ENCODE measurements at places on chromosomes 3 and 15.

GRCh38 chr15:63985221-63986184, 60.8 kb downstream of the DAPK2 start:
- DNase-seq = no peak

- DNase-seq = no peak
Observed at GRCh38 chr3:123837858-123838257, 46.3 kb downstream of the MYLK start.

- no peak for DNase-seq
Observed at GRCh38 chr3:46400000-46400734, 6.7 kb downstream of the CCR5AS start.

- no peak for DNase-seq
Observed at GRCh38 chr3:178685591-178685906, 149.3 kb downstream of the KCNMB2 start.

DNA sequence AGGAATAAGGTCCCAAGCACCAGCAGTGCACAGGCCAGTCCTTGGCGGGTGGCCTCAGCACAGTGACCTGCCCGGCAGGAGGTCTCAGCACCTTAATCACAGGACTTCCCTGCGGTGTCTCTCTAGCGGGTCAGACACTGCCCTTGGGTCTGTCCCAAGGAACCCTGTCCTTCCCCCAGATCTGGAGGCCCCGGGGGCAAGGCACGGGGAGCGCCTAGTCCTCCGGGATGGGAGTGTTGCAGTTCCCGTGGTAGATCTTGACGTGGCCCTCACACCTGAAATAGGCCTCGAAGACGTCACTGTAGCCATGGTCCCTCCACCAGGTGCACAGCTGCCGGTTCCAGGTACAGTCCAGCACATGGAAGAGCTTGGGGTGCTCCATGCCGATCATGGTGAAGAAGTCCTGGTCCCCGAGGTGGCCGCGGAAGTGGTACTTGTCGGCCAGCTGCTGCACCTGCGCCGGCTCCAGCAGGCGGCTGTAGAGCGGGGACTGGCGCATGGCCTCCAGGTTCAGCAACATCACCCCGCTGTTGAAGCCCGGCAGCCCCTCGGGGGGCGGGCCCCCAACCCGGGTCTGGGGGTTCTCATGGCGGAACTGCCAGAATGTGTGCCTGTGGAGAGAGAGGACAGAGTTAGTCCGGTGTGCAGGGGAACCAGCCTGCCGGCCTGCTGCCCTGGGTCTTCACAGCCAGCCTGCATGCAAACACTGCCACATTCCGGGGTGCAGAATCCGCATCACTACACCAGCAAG, 201.3 kb downstream of the XXYLT1 start:
- DNase-seq = no peak

DNA sequence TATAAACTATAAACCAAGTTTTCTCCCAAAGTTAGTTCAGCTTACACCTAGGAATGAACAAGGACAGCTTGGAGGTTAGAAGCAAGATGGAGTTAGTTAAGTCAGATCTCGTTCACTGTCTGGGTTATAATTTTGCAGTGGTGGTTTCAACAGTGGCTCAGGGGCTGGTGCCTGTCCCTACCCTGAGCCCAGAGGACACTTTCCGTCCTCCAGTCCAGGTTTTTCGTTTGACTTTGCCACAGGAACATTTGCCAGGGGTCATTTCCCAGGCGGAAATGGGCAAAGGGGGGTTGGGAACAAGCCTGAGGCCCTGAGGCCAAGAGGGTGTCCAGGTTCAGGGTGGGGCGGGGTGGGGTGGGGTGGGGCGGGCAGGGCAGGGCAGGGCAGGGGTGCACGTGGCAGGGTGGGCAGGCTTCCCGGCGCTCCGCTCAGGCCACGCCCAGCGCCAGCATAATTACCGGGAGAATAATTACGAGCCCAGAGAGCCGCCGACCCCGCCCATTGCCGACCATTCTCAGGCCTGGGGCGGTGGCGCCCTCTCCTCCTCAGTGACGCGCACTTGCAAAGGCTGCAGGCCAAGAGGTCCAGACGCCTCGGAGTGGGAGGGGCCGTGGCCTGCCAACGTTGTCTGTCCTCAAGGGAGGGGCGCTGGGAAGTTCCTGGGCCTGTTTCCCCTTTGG, 70.4 kb downstream of the KLF13 start:
- DNase-seq = no peak

DNA sequence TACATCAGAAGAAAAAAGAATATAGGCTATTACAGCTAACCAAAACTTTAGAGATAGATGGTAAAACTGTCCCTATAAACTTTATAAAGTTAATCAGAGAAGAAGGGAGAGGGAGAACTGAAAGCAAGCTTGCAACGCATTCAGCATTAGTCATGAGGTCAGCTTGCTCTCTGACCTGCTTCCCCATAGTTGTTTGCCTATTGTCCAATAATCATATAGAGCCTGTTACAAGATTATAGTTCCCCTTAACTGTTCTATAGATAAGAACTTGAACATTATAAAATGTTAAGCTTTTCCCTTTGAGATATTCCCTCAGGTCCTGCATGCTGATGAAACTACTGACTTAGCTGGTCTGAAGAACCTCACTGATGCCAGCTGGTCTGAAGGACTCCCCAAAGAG, 74.5 kb downstream of the CPNE4 start:
- peak; percentile 7 for DNase-seq

- no peak for DNase-seq
Observed at GRCh38 chr3:45922950-45923590, 20.2 kb upstream of the CXCR6 start.

GRCh38 chr15:39030291-39031070, 465.9 kb upstream of the RASGRP1 start:
- no peak for DNase-seq

DNA sequence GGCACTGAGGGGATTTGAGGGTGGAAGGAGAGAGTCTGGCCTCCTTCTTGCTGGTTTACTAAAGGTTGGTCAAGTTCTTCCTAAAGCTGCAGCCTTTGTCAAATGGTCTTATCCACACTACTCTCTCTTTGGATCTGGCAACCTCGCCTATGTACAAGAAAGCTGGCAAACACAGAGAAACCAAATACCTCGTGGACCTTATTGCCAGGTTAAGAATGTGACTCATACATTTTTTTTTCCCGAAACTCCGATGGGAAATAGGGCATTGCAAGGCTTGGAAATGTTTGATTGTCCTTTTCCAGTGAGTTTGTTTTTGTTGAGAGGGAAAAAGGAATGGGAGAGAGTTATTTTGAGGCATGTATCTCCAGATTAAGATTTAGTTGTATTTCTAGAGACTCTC, 13.9 kb downstream of the EOMES start:
- DNase-seq = no peak

DNA sequence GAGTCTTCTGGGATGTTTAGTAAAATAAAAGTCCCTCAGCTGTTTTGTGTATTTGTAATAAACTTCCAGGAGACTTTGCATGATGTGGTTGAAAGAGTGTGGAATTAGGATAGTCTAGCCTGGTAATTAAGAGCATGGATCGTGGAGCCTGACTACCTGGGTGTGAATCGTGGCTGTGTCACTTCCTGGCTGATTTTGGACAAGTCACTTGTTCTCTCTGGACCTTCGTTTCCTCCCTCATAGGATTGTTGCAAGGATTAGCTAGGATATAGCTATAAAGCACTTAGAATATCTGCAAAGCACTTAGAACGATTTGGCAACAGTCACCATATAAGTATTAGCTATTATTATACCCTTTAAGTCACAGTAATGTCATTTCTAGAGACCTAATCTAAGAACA, 40.2 kb downstream of the SLMAP start:
- DNase-seq = no peak

DNA sequence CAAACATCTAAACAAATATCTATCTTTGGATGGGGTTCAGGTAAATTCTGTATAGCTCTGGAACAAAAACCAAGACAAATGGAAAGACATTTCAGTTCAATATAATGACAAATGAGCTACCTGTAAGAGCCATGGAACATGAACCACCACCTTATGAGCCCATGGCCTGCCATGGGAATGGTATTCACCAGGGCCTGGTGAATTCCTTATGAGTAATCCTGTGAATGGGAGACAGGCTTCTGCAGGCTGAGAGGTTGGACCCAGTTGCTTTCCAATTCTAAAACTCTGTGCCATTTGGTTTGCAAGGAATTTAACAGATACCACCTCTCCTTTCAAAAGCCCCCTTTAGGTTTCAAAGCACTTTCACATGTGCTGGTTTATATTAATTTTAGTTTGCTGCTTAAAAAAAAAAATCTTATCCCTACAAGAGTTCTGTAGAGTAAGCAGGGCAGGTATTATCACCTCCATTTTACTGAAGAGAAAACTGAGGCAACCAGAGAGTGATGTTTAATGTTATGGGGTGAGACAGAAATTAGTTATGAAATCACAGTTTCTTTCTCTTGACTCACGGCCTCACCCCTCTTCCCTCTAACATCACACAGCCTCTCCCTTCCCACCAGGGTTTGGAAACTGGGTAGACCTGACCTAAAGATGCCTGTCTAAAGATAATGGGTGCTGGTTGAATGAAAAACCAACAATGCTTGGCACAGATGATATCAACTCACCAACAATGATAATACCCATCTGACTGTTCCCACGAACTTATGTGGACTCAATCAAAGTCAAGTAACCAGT, 397.6 kb upstream of the WNT5A start:
- no peak for DNase-seq

GRCh38 chr3:173891272-173892100, 493.9 kb downstream of the NLGN1 start:
- no peak for DNase-seq

- DNase-seq = no peak
Observed at GRCh38 chr3:154123906-154124305, 2.7 kb downstream of the ARHGEF26 start.

DNA sequence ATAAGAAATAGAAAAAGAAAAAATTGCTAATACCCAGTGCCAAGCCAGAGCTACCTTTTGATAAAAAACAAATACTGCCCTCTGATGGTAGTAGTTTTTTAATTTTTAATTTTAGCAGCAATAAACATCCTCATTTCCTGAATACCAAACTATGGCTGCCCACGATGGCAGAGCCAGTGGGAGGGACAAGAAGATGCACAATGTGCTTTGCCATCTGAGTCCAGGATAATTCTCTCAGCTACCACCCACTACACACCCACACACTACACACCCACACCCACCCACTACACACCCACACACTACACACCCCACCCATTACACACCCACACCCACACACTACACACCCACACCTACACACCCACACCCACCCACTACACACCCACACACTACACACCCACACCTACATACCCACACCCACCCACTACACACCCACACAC, 17.8 kb downstream of the CEP19 start:
- peak; percentile 75 for DNase-seq

- DNase-seq = no peak
Observed at GRCh38 chr3:90091549-90091948, 984.1 kb downstream of the EPHA3 start.

DNA sequence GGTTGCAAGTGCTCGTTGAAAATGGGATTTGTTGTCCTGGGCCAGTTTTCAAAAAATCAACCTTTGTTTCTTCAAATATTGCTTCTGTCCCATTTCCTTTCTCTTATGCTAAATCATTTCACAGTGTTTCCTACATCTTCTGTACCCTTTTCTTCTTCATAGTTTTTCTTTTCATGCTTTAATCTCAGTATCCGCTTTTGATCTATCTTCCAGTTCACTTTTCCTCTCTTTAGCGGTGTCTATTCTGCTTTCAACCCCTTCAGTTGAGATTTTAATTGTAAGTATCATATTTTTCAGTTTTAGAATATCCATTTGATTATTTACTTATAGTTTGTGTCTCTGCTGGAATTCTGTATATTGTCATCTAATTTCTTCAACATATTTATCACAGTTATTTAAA, 311.7 kb upstream of the TPM1 start:
- DNase-seq = no peak

GRCh38 chr3:58173029-58173668, 37.6 kb downstream of the DNASE1L3 start:
- DNase-seq = no peak

DNA sequence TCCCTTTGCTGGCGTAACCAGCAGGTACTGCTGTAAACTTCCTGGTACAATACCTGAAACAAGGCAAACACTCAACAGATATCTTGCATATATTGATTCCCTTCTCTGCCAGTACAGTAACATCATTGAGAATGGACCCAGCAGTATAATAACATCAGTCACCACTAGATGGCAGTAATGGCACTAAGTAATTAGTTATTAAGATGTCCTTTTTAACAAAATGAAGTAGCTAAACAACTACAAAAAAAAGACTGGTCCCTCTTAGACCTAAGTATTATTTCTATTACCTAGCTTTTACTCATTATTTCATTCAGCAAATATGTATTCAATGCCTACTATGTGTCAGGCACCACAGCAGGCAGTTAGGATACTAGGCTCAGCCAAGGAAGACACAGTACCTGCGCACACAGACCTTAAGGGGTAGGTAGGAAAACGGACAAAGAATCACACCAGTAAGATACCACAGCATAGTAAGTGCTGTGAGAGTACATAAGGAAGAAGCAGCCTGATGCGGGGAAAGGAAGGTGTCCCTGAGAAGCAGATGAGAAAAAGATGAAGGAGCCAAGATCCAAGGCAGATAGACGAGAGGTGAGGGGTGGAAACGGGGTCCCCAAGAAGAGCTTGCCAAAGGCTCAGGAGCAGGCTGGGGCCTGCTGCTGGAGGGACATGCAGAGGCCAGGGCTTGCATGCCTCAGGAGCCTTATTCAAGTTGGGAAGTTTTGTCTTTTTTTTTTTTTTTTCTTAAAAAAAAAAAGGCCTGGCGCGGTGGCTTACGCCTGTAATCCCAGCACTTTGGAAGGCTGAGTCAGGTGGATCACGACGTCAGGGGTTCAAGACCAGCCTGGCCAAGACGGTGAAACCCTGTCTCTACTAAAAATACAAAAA, 102.7 kb upstream of the CHD2 start:
- no peak for DNase-seq

- DNase-seq = no peak
Observed at GRCh38 chr3:178761024-178761423, 224.8 kb downstream of the KCNMB2 start.

DNA sequence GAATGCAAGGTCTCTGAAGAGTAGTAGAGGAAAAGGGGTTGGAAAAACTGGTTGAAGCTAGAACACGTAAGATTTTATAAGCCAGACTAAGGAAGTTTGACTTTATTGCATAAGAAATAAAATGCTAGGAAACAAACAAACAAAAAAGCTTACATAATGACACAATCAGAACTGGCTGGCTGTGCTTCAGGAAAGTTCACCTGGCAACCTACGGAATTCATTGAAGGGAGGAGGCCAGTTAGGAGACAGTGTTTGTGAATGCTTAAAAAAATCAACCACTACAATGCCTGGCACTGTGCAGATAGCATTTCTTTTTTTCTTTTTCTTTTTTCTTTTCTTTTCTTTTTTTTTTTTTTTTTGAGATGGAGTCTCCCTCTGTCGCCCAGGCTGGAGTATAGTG, 1.9 kb upstream of the ICE2 start:
- no peak for DNase-seq

Measured in CD8-positive, alpha-beta T cell (primary cell).